ENCODE measurements at places on chromosomes 4 and X. TPM values are rescaled to one million over a fixed set of nuclear protein-coding genes. Genes with fewer than 3 reads are reported as not detected.

Gene FRMPD4
- total RNA-seq, result not detected

Gene PNMA3
- not detected for total RNA-seq

Gene CYP4V2
- 1.2 TPM for total RNA-seq

DNA sequence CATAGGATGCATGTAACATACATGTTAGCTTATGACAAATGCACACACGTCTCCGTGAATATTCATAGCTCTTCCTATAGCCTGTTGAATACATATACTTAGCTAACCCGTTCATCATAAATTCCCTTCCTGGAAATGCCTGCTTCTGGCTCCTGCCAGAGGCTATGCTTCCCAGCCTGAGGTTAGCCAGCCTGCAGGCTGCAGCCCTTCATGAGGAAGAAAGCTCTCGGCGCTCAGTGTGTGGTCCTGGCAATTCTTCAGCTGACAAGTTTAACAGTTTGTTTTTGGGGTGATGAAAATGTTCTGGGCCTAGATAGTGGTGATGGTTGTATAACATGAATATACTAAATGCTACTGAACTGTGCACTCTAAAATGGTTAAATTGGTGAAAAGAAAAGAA, 48.8 kb upstream of the MAN2B2 start:
- no peak for DNase-seq

DNA sequence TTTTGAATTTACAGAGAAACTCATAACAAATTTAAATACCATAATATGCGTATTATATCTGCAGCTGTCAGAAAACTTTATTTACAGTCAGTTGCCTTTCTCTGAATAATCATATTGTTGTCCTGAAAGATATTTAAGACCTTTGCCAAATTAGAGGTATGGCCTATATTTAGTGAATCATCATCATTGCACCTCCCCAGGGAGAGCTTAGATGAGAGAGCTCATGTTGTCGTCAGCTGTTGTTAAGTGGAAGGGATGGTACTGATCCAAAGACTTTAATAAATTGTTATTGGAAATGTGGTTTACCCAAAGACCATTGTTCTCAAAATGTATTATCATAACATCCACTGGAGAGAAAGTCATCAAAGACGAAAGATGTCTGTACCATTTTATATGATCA, 128.6 kb downstream of the HTR2C start:
- no peak for DNase-seq

GRCh38 chr4:47816748-47817147, 21.1 kb downstream of the CORIN start:
- no peak for DNase-seq

- no peak for DNase-seq
These were observed 622.2 kb upstream of the GRID2 start for GRCh38 chr4:91681544-91681943.

DNA sequence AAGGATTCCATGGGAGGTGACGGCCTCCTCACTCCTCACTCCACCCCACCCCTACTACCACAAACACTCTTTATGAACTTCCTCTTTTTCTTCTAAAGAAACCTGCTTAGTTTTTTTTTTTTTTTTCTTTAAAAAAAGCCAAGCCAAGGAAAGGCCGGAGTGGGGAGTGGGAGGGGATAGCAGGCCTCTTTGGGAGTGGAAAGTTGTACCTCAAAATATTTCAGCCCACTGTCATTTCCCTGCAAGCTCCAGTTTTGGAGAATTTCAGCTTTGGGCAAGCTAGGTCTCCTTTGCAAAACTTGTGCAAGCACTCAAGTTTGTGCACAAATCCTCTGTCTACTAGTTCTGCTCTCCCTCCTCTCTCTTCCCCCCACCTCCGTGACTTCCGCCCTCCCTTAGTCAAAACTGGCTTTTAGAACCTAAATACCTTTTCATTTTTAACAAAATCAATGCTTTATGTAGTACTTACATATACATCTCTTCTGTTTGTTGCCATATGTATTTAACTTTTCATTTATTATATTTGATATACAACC, 512 bp upstream of the ANTXR2 start:
- DNase-seq, result no peak

GRCh38 chr4:168711197-168712140, 214.6 kb downstream of the PALLD start:
- DNase-seq, result no peak

DNA sequence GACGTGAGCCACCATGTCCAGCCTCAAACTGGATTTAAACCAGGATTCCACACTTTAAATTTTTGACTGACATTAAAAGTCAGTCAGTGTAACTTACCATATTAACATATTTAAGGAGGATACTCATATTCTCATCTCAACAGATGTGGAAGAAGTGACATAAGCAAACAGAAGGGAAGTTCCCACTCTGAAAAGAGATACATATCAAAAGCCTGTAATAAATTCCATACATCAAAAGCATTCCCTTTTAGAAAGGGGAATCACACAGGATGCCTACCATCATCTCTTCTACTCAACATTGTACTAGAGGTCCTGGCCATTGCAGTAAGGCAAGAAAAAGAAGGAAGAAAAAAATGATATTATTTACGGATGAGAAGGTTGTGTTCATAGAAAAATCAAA, 618.2 kb upstream of the DIPK2B start:
- no peak for DNase-seq

DNA sequence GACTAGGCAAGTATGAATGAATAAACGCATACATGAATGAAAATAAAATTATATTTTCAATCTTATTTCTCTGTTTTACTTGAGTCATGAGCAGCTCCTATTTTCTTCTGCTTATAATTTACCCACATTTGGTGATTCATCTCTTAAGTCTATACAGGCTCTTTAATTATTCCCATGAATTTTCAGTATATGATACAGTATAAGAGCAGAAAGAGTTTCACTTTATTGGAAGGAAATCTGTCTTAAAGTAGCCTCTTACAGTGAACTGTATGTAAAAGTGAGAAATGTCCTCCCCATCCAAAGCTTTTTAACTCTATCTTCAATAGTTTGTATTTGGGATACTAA, 50.8 kb downstream of the TMEM165 start:
- no peak for DNase-seq

GRCh38 chrX:132033166-132033565, 10.1 kb downstream of the STK26 start:
- DNase-seq, result no peak

DNA sequence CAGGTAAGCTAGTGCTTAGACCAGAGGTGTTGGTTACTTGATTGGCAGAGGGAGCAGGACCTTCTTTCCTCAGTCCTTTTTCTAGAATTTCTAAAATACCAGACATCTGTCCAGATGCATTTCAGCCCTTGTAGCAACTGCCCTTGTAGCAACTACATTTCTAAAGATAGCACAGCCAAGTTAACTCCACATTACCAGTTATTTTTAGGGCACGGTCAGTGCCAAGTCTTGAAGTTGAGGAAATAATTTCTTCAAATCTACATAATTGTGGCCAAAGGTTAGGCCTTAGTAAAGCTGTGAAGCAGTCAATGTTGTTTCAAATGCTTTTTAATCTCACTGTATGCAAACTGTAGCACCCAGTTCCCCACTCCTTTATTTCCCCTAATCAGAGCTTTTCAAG, 62.9 kb downstream of the MID1IP1 start:
- no peak for DNase-seq

GRCh38 chrX:56751071-56751470, 22.0 kb downstream of the NBDY start:
- no peak for DNase-seq

- DNase-seq, result no peak
These were observed 497 bp upstream of the THAP9 start for GRCh38 chr4:82900066-82900410.

- DNase-seq, result no peak
These were observed 169.6 kb upstream of the GLRA2 start for GRCh38 chrX:14359727-14360126.

DNA sequence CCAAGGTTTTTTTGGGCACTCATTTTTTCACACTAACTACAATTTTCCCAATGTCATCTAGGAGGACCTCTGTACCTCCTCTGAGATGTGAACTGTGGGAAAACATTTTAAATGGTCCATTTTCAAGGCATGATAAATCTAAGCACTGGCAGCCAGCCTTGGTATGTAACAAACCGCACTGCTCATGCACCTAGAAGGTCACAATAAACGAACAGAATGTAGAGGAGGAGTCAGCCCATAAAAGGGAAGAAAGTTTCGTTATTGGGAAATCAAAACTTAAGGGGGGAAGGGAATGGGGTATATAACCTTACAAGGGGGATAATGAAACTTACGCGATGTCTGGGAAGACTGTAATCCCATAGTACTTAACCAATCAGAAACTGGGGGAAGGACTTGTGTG, 16.4 kb downstream of the COX18 start:
- DNase-seq, result no peak

DNA sequence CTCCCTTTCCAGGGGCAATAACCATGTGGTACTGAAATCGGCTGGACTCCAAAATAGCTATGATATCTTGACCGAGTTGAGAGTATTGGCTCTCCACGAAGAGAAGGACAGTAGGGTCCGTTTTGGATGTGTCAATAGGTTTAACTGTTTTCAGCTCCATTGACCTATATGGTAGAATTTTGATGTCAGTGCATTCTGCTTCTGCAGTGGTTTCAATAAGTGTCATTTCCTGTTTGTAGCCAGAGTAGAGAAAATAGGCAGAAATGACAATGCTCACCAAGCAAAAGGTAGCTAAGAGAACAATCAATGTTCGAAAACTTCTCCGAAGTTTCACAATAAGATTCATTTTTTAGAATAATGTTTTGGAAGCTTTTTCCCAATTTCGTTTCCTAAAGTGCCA, 36.7 kb downstream of the NDST4 start:
- DNase-seq, result no peak

GRCh38 chr4:26238778-26239679, 81.8 kb upstream of the RBPJ start:
- DNase-seq, result peak; percentile 73
